Mesothelial cell of epicardium (in vitro differentiated cells): ENCODE measurements at places on chromosomes 11 and 22.

DNA sequence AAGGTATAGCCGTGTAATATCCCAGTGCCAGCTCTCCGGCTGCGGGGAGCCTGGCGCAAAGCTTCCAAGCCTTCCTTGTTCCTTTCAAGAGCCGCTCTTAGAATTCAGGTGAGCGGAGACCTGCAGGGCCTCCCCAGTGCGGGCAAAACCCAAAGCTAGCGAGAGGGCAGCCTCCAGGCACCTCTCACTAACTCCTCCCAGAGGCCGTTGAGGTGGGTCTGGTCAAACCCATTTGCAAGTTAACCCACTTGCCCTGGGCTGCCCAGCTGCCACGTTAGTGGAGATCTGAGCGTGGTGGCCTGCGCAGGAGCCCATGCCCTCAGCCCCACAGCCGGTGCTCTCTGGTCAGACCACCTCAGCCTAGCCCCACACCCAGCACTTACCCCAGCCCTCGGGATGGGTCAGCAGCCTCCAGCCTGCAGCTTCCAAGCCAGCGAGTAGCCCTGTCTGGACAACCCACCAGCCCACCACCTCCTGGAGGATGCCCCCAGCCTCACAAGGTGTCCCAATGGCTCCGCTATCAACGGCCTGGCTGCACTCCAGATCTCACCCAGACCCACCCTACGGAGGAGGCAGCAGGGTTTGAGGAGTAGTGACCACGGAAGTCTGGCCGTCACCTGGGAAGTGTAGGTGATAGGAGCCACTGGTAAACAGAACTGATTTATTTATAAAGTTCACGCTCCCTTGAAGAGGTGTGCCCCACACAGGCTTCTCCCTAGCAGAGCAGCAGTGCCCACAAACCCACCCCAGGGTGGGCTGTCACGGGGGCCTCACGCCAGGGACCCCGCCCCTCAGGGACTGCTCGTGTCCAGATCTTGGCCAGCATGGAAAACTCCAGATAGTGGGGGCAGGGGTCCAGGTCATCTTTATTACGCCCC, 2.3 kb downstream of the ASCL2 start:
- no peaks in the 10 kb centered on the region for H3K36me3 ChIP-seq
- peaks cover 71% of the 10 kb centered on the region for H3K27me3 ChIP-seq
- DNase-seq, result peak; percentile 36
- H3K4me3 ChIP-seq, result peak overlapping the region; percentile 52
- H3K4me1 ChIP-seq, result peaks cover 11% of the 10 kb centered on the region

DNA sequence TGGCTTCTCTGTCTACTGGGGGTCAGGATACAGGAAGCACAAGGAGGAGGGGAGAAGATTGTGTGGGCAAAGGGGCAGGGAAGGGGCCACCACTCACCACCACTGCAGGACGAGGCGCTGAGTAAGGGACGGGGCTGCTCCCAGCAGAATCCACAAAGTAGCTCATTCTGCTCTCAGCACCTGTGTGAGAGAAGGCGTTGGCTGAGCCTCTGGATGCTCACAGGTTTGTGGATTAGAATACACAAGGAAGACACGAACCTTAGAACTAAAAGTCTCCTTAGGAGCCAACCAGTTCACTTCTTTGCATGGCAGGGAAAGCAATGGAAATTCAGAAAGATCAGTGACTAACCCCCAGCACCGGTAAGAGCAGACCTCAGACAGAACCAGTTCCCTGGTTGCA, 14.4 kb downstream of the ETS1 start:
- no peak for DNase-seq
- no peaks in the 10 kb centered on the region for H3K27me3 ChIP-seq
- H3K27ac ChIP-seq, result no peak overlapping the region
- H3K4me1 ChIP-seq, result peaks cover 20% of the 10 kb centered on the region
- H3K4me3 ChIP-seq, result no peak overlapping the region
- no peaks in the 10 kb centered on the region for H3K36me3 ChIP-seq

GRCh38 chr22:25602916-25603315, 38.4 kb downstream of the GRK3 start:
- H3K27me3 ChIP-seq, result no peaks in the 10 kb centered on the region
- H3K4me3 ChIP-seq, result no peak overlapping the region
- H3K4me1 ChIP-seq, result peaks cover 2% of the 10 kb centered on the region
- DNase-seq, result no peak
- no peaks in the 10 kb centered on the region for H3K36me3 ChIP-seq

GRCh38 chr22:39178206-39179111, 26.0 kb upstream of the CBX7 start:
- no peaks in the 10 kb centered on the region for H3K36me3 ChIP-seq
- no peak for DNase-seq
- no peak overlapping the region for H3K4me3 ChIP-seq
- H3K27ac ChIP-seq, result peak overlapping the region; percentile 57

DNA sequence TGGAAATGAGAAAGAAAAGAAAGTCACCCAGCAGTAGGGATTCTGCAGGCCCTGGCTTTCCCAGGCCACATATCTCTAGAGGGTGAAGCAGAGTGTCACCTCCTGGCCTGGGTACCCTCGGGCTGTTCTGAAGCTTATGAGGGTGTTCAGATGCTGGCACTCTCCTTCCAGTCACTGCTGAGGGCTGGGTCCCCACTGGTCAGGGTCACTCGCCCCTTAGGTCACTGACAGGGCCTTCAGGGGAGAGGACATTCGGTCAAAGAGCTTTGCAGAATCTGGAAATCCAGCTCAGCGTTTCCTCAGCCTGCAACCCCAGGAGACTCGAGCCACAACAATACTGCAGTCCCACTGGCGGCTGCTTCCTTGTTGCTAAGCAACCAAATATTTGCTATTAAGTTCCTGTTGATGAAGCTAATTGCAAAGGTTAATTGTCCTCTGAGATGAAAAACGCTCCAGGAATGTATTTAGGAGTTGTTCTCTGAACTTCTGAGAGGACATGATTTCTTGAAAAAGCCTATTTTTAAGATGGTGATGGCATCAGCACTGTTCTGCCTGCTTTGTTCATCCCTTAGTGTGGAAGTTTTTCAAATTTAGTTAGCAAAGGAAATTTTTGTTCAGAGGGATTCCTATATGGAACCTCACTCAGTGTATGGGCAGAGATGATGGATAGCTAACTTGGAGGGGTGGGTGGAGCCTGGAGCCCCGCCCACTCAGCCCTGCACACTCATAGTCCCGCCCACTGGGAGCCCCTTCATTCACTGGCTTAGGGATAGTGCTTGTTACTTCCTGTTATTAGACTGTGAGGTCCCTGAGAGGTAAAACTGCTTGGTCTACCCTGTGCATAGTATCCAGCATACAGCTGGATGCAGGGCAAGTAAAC, 109.2 kb downstream of the CSNK2A3 start:
- peak overlapping the region; percentile 69 for H3K27ac ChIP-seq
- DNase-seq, result no peak
- H3K36me3 ChIP-seq, result no peaks in the 10 kb centered on the region
- H3K27me3 ChIP-seq, result no peaks in the 10 kb centered on the region
- peaks cover 14% of the 10 kb centered on the region for H3K4me1 ChIP-seq

DNA sequence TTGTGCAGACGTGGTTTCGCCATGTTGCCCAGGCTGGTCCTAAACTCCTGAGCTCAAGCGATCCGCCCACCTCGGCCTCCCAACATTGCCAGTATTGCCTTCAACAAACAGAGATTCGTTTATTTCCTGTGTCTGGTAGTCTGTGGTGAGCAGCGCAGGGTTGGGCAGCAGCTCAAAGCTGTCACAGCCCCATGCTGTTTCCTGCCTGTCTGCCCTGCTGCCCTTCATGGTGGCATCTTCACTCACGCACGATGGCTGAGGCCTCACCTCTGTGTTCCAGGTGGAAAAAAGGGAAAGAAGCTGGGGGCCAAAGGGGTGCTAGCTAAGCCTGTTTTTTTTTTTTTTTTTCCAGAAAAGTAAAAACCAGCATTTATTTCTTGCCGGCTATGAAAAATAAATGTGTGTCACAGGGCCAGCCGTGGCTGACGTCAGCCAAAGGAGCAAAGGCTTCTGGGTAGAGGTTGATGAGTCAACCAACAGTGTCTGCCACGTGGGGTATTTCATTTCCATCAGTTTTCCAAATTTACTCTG, 28.8 kb downstream of the TBC1D22A start:
- no peak overlapping the region for H3K4me3 ChIP-seq
- DNase-seq, result no peak
- no peaks in the 10 kb centered on the region for H3K4me1 ChIP-seq
